SHP77 treated with DMSO at 0.1 percent for 48 hours (cell line): ENCODE measurements at places on chromosomes 11 and 22.

DNA sequence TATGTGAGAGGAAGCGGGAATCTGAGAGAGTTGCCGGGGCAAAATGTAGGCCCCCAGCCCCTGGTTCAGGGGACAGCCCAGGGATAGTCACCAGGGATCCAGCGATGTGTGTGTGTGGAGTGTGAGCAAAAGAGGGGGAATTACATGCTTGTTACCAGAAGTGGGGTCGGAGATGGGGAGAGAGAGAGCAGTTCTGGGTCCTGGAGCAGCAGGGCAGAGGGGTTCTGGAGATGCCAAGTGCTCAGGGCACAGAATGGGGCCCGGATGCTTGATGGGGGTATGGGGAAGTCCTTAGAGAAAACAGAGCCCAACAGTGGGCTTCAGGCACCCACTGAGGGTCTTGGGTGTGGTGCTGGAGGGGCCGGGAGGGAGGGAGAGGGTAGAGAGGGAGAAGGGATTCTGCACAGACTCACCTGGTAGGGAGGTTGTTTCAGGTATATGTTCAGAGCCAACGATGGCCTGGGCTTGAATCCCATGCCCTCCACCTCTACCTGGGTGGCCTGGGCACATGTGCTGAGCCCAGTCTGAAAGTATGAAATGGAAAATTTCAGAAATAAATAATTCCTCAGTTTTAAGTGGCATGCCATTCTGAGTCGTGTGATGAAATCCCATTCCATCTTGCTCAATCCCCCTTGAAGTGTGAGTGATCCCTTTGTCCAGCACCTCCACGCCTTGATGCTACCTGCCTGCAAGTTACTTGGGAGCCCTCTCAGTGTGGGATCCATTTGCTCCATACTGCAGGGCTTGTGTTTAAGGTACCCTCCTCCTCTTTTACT lies 12.4 kb downstream of the SMIM38 start:
- DNase-seq = no peak

DNA sequence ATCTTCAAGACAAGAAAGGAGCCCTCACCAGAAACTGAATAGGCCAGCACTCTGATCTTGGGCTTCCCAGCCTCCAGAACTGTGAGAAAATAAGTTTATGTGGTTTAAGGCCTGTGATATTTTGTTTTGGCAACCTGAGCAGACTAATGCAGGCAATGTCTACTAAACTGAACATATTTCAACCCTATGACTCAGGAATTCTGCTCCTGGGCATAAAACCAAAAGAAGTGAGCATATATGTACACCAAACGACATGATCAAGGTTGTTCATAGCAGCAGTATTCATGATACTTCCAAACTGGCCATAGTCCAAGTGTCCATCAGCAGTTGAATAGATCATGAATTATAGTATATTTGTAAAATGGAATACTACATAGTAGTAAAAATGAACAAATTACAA lies 29.0 kb downstream of the CSNK2A3 start:
- DNase-seq = no peak

- DNase-seq = no peak
Measured at GRCh38 chr11:59510941-59511589, at the start of gene OR4D9. OR4D9 (plus strand) TSS chr11:59511539; CDS start chr11:59514913, 3,374 bp downstream.

DNA sequence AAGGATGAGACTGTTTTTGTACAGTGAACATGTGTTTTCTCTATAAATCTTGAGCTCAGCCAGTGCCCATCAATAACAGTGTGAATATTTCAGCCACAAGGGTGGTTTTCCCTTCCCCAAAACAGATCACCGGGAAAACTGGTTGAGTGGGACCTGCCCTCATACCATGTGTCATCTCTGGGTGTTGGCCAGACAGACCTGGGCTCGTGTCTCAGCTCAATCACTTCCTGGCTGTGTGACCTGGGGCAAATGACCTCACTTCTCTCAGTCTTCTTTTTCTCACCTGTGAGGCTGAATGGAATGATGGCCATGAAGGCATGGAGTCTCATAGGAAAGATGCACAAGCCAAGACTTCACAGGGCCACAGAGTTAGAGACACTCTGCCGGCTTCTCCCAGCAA lies 74.7 kb downstream of the COMMD9 start:
- no peak for DNase-seq

GRCh38 chr11:27300974-27301373 lies 62.0 kb downstream of the CCDC34 start:
- DNase-seq = no peak

- DNase-seq = no peak
Measured at GRCh38 chr11:2549080-2549479, 104.3 kb downstream of the KCNQ1 start.

DNA sequence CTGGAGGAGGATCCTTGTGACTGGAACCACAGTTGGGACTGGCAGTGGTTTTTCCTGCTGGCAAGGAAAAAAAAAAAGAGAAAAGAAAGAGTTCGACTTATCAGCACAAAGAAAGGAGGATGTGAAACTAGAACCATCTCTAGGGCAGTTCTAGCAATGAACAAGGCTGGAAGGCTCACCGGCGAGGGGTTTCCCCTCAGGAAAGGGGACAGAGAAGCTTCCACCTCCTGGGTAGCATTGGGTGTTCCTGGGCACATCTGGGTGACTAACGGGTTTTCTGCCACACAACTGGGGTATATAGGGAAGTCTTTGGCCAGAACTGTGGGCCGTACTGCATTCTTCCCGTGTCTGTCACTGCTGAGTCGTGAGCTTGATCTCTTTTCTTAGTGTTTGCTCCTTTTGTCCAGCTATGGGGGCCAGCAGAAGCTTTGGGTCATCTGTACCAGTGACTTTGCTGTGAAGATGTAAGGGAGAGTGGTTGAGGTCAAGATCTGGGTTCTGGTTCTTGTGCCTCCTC lies 109.4 kb upstream of the OR4B1 start:
- no peak for DNase-seq

DNA sequence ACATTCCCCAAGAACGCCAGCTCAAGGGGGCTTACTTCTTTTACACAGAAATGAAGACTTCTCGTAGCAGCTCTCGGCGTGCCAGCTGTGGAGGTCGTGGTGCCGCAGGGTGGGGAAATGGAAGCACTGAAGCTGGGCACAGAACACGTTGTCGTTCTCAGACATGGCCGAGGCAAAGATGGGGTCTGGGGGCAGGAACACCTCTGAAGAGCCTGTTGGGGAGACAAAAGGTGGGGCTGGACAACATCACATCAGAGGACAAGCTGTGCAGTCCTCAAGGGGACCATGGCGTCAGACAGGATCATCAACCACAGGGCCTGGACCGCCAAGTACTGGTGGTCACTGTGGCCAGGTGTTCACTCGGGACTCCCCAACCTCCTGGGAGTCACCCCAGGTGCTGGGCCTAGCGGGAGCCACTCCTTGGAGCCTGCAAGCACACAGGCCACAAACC lies 65.2 kb downstream of the DGCR2 start:
- DNase-seq = no peak
